ENCODE measurements at places on chromosomes 2 and 18.
A peak's percentile ranks its signal among the peaks of the same experiment; 100 is the strongest.

DNA sequence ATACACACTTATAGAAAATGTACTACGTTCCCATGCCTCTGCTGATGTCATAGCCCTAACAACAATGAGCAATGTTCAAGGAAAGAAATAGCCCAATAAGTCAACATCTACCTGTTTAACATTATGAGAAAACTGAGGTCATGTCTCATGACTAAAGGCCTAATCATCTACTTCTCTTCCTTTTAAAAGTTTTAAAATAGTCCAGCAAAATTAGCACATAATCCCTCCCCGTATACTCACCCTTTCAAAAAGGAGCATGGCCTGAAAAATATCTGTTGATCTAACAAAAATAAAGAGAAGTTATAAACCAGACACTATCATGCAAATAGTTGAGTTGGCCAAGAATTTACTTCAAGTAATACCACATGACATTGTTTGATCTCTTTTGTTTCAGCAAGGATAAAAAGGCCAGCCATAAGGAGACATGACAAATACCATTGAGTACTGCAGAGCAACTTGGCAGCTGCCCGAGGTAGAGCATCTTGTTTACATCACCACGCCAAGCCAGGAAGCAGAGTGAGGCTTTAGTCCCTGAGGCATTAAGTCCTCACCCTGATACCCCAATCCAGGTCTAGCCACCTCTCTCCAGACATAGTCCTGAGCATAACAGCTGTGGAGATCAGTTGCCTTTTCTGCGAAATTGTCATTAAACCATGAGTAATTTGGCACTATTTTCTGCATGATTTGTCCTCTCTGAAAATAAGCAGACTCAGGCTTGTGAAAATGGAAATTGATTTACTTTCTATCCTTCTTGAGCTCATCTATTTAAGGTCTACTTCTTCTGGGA, 137.4 kb upstream of the ETAA1 start:
- no peak for DNase-seq

DNA sequence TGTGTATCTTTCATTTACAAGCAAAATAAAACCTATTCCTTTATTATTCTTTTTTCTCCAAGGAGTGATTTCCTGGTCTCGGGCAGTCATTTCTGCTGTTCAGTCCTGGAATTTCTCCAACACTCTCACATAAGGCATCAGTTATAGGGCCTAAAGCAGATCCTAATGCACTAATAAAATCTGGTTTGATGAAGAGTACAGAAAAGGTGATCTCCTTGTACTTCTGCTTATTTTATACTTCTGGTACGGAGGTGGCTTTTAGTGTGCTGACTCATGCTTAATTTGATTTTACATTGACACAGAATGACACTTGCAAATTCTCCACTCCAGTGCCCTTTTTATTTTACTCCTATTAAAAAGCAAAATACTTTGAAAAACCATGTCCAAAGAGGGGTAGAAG, 157.4 kb downstream of the DOK6 start:
- no peak for DNase-seq

GRCh38 chr2:20986024-20986939, 57.6 kb downstream of the APOB start:
- no peak for DNase-seq

DNA sequence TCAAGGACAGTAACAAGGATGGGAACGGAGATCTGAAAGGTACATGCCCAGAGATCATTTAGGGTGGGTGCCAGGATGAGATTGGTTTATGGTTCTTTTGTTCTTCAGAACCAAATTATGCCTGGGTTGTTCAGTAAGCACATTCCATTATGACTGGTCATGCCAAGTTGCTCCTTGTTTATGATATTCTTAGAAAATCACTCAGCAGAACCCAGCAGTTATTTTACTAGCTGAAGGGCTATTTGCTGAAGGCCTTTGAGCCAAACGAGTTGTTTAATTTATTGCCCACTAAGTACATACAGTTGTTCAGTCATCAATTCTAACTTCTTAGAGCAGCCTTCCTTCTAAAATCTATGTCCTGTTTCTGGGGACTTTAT, 635 bp downstream of the SLC3A1 start:
- DNase-seq = no peak

GRCh38 chr18:61322265-61322873, 10.9 kb upstream of the CDH20 start:
- DNase-seq = peak; percentile 68

DNA sequence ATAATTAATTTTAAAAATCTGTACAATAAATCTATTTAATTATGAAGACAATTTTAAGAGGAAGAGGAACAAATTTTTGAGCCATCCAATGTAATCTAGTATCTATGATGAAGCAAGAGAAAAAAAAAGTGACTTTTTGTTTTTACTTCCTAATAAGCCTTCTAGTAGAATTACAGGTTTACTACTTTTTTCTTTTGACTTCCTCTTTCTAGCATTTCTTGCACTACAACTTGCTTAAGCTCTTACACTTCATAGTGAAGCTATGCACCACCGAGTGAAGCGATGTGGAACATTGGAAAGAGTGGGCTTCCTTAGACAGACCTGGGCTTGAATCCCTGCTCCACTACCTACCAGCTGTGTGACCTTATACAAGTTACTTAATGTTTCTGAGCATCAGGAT, 2.1 kb downstream of the SERPINB2 start:
- no peak for DNase-seq

GRCh38 chr18:59744271-59744721, 47.1 kb upstream of the CCBE1 start:
- no peak for DNase-seq

- DNase-seq = peak; percentile 43
Observed at GRCh38 chr18:35756506-35757117, 175.1 kb downstream of the GALNT1 start.

- DNase-seq = no peak
Observed at GRCh38 chr2:201955231-201955630, 78.4 kb upstream of the FZD7 start.

- no peak for DNase-seq
Observed at GRCh38 chr2:196131384-196131937, 39.9 kb downstream of the STK17B start.

DNA sequence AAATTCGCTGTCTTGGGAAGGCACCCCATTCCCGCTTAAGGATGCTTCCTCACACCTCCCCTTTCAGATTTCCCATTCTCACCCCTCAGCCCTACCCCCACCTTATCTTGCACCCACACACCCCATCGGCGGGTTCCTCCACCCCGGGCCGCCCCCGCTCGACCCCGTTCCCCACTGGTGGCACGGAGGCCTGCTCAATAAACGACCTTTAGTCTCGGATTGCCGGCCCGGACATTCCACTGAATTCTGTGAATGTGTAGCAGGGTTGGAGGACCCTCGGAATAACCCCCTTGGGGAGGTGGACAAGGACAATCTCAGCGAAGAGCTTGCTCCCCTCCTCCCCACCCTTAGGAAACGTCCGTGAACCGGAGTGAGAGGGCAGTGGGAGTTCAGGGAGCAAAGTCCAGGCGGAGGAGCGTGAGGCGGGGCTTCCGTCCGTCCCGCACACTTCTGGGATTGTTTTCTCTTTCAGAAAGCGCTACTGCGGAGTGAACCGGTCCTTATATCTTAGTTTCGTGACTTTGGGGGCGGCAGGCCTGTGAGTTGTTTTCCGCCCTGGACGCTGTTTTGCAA, 2.8 kb upstream of the LBX2 start:
- peak; percentile 72 for DNase-seq

GRCh38 chr18:3367491-3368091, 82.4 kb upstream of the TGIF1 start:
- no peak for DNase-seq

- no peak for DNase-seq
Observed at GRCh38 chr18:62066102-62066818, 120.6 kb downstream of the PIGN start.

DNA sequence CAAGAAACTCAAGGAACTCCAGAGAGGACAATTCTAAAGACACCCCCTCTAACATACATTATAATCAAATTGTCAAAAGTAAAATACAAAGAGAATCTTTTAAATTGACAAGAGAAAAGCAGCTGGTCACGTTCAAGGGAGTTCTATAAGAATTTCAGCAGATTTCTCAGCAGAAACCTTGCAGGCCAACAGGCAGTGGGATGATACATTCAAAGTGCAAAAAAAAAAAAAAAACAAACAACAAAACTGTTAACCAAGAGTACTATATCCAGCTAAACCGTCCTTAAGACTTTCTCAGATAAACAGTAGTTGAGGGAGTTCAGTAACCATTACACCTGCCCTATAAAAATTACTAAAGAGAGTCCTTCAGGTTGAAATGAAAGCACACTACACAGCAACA, 33.9 kb downstream of the CCDC138 start:
- no peak for DNase-seq

- DNase-seq = no peak
Observed at GRCh38 chr2:53087874-53088461, 679.6 kb upstream of the CHAC2 start.

- DNase-seq = no peak
Observed at GRCh38 chr18:58398648-58399398, 230.1 kb downstream of the ALPK2 start.

DNA sequence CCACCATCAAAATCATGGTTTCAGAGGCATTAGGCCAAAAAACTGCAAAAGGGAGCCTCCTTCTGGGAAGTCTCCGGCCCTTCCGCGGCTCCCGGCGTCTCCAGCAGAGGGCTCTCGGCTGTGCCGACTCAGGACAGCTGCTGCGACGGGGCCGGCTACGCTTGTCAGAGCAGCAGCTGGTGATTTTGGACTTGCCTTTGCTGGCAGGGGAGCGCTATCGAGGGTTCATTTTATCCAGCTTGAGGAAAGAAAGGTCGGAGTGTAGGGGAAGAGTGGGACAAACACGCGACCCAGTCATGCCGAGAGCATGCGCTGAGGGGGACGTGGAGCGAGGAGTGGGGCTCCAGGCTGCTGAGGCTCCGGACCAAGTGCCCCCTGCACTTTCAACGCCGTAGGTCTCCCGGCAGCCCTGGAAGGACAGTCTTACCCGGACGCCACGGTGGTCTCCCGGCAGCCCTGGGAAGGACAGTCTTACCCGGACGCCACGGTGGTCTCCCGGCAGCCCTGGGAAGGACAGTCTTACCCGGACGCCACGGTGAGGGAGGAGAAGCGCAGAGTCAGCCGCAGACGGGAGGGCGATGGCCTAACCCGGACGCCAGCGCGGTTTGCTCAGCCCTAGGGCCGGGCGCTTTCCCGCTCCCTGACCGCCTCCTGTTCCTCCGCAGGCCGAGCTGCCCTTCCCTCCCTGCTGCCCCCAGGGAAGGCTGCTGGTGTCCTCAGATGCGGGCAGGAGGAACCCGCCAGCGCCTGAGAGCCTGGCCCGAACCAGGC, 21.7 kb downstream of the DDX18 start:
- DNase-seq = peak; percentile 88

GRCh38 chr2:72147303-72147971, at the start of gene CYP26B1:
Gene CYP26B1, minus strand, starts transcription at chr2:72147862. Its CDS starts 28 bp downstream, at chr2:72147834.
- DNase-seq = peak; percentile 42

DNA sequence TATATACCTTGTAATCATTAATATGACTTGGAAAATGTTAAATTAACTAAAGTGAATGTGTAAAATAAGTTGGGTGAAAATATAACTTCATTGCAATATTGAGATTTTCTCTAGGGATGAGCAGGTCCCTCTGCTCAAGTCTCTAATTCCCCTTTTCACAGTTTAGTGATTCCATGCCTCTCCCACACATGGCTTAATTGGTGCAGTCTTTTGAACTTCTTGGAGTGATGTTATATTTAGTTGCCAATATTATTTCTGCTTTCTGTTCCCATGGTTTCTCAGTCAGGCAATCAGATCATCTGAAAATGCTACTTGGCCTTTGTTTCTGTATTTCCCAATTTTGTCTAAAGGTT, 233.7 kb upstream of the SPOPL start:
- DNase-seq = peak; percentile 69

DNA sequence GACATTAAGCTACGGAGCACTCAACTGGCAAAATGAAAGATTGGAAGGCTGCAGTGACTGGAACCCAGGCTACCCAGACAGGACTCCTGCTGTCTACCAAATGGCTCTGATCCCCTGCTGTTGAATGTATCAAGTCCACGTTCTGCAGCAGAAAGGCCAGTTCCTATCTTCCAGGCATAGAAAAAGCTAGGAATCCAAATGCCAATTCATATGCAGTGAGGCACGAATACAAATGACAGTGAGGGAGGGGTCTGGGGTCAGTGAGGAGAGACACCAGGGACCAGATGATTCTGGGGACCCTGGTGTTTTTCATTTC, 5.3 kb downstream of the NRP2 start:
- DNase-seq = no peak

DNA sequence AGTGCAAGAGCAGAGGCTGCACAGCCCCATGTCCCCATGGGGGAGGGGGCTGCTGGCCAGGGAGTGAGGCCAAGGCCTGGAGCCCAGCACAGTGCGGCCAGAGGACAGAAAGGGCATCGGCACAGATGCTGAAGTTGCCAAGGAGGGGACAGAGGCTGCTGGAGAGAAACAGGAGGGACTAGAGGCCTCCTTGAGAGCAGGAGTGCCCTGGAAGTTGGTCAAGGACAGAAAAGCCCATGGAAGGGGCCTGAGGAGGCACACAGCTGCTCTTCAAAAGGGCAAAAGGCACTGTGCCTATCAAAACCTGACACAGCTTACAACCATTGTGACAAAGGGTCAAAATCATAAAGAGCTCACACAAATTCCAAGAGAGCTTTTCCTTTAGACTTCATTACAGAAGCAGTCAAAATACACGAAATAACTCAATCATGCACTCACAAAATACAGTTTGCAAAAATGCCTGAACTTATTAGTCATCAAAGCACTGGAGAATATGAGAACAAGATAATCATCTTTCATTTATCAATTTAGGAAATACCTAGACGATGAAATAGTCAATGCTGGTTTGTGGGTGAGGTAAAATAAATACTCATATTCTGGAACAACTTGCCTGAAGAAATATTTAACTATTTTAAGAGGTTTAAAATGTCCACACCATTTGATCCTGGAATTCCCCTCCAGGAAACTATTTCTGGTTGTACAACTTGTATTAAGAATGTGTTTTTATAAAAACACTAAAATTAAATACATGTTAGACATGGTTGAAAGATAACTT, 79.6 kb downstream of the USP40 start:
- DNase-seq = no peak

DNA sequence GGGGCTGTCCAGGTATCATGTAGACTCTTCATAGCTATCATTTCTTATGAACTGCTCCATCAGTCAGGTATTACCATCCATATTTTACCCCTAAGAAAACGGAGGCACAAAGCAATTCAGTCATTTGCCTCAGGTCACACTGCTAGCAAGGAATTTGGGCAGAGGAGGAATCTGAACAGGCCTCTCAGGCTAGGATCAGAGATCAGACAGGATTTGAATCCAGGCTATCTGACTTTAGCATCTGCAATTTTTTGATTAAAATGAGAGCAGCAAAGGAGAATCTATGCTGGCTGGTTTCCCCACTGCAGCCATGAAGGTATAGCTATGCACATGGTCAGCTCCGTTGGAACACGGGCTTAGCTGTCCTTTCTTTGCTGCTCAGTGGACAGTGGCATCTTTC, 60.1 kb downstream of the TACR1 start:
- DNase-seq = no peak

GRCh38 chr2:189566046-189566445, 14.5 kb downstream of the SLC40A1 start:
- no peak for DNase-seq

- no peak for DNase-seq
Observed at GRCh38 chr2:81505586-81505985, 1201.0 kb upstream of the LRRTM1 start.

GRCh38 chr18:9673296-9674251, 34.5 kb upstream of the RAB31 start:
- DNase-seq = peak; percentile 79

GRCh38 chr2:159054032-159054334, 85.5 kb downstream of the TANC1 start:
- no peak for DNase-seq
